Right lung (tissue), 10 donors: ENCODE measurements at places on chromosomes 16 and 17.

DNA sequence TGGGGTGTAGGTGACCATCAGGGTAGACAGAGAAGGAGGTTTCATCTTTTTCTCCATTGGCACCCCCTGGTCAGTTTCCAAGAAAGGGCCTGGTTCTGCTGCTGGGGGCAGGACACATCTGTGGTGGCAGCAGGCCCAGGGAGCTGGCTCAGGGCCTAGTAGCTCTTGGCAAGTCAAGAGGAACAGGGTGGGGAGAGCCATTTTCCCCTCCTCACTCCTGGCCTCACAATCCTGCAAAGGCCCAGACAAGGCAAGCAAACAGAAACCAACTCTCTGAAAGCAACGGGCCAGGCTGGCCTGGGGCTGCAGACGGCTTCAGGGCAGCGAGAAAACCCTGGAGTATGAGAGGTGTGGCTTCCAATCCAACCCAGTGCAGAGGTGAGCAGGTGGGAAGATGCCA is 192.9 kb upstream of the DYNLRB2 start:
- DNase-seq, result peak; percentile 58

DNA sequence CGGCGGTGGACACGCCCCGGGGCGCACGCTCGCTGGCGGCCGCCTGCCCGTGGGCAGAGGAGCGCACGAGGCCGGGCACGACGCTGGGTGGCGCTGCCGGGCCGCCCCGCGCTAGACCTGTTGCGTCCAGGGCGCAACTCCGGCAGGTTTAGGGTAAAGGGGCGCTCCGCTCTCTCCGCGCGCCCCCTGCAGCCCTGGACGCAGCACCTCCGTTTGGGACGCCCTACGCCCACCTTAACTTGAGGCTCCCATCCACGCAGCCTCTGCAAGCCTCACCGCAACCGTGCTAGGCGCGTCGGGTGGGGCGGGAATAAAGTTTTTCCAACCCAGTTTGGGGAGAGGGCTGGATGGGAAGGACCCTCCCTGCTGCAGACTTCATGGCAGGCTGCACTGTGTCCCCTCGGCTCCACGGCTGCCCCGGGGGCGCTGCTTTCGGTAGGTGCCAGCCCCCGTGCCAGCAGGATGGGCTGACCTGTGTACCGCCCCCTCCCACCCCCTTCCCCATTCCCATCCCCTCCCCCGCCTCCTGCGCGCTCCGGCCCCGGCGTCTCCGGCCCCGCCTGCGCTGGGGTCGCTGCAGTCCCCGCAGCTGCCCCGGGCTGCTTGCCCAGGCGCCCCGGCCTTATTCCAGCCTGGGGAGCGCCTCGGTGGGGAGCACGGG is at the start of gene SYT17:
SYT17 (plus strand) TSS at position 531 of the 661 bp plus-strand sequence. CDS start 407 bp downstream, outside the sequence.
- DNase-seq, result peak; percentile 70

DNA sequence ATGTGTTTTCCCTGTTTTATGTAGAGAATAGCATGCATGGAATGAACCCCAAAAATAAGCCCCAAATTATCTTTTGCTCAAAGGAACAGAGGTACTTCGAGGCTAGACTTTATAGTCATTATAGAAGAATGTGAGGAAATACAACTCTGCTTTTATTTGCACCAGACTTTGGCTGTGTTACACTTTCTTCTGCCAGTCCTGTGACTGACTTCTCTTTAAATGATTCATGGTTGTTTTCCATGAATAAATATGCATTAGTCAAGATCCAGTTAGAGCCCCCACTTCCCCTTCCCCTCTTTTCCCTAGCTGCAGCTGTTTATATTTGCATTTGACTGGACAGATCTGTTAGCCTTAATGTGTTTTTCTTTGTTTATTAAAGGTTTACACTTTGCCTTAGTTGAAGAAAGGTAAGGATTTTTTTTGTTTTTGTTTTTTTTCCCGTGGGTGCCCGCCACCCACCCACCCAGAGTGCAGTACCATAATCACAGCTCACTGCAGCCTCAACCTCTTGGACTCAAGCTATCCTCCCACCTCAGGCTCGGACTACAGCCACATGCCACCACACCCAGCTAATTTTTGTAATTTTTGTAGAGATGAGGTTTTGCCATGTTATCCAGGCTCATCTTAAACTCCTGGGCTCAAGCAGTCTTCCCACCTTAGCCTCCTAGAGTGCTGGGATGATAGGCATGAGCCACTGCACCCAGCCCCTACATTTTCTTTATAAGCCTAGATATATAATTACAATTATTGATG is 152.6 kb downstream of the CYB561 start:
- no peak for DNase-seq

DNA sequence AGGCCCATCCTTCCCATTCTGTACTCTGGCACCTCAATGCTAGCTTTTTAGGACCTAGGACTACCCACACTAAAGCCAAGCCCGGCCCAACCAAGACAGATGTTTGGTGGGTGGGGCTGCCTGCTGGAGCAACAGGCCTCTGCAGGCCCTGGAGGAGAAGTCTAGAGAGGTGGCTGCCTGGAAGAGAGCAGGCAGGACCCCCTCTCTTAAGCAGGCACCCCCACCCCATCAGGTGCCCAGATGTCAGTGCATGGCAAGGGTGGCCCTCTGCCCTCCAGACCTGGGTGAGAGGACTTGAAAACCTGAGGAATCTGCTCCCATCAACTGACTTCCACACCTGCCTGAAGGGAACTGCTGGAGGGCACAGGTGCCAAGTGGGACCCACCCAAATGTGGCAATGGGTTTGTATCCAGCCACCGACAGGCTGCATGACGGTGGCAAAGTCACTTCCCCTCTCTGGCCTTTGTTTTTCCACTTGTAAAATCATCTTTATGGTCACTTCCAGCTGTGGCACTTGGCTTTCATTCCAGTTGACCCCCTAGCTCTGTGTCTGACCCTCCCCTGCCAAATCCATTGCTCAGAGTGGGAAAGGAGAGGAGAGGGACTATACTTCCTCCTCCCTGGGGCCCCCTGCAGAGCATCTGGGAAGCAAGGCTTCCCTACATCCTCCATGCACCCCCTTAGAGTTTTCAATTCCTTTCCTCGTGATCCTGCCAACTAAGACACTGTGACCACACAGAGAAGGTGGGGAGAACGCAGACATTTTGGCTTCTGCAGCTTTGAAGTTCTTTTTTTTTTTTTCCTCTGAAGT is 1.7 kb upstream of the STAT5A start:
- DNase-seq, result no peak

DNA sequence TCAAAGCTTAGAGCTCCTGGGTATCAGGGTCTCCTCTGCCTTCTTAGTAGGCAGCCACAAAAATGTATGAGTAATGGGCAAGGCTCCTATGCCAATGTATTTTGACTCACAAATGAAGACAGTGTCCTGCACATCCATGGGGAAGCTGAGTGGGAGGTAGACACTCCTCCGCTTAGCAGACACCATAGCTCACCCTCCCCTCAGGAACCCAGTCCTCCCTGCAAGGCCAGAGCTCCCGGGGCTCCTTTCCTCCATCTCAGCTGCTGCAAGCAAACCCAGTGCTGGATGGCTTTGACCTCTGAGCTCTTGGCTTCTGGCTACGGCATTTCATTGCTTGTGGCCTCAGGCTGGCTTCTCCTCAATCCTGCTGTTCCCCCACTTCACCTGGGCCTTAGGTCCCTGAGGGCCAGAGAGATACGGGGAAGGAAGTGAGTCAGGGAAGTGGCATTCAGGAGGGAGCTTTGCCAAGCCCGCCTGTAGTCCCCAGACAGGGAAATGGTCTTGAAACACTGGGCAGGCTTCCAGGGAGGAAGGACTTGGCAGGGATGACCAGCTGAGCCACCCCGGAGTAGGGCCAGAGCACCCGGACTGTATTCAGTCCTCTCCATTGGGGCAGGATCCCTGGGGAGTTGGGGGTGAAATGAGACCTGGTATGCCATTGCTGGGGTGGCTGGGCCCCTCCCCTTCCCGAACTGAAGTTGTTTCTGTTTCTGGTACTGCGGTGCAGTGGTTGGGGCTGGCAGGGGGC is 4.5 kb downstream of the ABCC3 start:
- DNase-seq, result peak; percentile 89

GRCh38 chr17:50388728-50389127 is 8.6 kb downstream of the LRRC59 start:
- no peak for DNase-seq

DNA sequence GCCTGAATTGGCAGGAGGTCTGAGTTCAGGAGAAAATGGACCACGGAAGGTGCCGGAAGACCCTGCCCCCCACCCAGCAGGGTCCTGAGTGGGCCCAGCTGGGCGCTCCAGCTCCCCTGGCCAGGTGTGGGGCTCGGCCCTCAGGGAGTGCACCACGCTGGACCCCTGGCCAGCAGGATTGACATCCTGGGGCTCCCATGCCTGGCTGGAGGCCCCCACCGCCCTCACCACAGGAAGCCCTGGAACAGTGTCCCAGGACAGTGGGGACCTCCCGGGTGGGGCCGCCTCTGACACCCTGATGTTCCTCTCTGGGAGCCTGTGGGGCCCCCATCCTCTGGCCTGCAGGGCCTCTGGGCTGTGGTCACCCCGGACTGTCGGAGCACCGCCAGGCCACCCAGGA is 28.1 kb upstream of the CACNA1H start:
- DNase-seq, result no peak

DNA sequence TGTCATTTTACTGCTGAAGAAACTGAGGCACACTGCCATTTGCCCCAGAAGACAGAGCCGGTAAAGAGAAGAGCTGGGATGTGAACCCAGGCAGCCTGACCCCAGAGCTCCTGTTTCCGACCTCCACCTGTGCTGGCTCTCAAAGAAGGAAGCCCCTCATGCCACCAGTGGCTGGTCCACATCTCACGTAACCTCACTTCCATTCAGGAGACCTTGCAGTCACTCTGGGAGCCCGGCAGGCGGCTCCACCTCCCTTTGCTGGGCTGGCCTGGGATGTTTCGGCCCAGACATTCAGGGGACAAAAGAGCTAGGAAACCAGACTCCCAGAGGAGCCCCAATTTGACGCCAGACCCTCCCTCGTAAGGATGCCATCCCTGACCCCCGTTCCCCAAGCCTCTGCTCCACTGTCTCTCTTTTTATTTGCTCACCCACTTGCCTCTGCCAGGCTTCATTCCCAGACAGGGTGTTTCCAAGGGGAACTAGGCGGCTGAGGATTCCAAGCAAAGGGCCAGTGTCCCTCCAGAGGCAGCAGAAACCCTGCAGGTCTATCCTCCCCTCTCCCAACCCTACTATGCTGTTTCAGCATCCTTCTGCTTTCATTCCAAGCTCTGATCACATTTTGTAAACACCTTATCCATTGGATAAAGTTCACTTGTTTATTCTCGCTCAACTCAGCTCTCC is 2.8 kb downstream of the TAF1C start:
- no peak for DNase-seq

GRCh38 chr17:21058098-21058893 is 15.5 kb upstream of the USP22 start:
- DNase-seq, result no peak

DNA sequence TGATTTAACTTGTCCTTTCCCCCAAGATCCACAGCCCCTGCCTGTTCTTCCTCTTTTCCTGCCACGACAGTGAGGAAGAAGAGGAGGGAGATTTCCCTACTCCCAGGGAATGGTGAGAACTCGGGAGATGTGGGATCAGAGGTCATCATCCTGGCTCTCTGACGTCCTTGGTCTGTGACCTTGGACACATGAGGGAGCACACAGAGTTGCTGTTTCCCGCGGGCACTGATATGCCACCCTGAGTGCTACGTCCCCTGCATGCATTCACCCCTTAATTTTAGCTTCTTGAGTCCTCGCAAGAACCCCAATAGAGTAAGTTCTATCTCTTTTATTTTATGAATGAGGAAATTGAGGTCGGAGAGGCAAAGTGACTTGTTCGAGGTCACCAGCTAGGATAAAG is 85.4 kb downstream of the BMERB1 start:
- DNase-seq, result no peak

GRCh38 chr17:78013683-78014467 is 55.4 kb downstream of the TNRC6C start:
- peak; percentile 80 for DNase-seq

DNA sequence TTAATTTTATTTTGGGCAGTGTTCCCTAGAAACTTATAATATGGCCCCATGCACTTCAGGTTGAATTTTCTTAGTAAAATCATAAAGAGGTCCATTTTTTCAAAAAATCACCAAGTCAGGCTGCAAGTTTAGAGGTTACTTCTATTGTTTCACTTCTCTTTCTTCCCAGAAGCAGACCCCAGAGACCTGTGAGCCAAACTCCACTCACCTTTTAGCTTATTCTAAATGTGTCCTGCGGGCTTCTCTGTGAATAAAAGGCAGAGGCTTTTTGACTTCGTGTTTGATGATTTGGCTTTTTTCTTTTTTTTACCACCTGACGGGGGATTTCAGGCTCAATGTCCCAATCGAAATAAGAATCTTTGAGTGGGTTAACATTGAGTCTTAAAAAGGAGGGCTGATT is 7.4 kb downstream of the PRKCB start:
- no peak for DNase-seq

GRCh38 chr16:64580558-64580957 is 541.3 kb downstream of the CDH11 start:
- DNase-seq, result no peak

DNA sequence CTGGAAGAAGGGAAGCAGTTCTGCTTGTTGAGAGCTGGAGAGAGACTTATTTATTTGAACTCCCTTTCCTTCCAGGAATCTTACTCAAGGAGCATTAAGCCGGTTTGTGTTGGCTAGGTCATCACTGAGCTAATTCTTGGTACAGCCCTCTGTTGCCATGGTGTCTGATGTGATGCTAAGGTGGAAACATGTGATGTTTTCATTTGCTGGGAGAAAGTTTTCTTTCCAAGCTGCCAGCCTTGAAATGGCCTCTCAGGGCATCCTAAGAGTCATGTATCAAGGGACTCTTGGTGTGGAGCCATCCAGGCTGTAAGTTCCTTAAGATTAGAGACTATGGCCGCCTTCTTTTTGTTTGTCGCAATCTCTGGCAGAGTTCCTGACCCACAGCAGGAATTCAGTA is 4.2 kb downstream of the PSKH1 start:
- no peak for DNase-seq

- no peak for DNase-seq
Measured at GRCh38 chr17:71631483-71631882, 489.3 kb upstream of the SOX9 start.

DNA sequence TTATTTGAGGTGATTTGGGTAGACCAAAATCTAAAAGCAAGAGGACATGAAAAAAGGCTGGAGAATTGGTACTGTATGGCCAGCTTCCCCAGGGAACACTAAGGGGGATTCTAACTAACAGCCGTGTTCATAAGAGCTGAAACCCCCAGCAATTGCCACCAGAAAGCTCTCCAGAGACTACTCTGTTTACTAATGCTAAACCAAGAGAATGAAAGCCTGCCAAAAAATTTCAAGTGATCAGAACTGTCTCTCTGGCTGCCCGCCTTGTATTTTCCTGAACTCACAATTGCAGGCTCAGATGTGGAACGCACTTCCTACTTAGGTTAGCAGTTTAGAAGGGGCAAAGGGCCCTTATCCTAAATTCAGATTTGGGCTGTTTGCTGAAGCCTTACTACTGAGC is 24.1 kb downstream of the MYH10 start:
- DNase-seq, result peak; percentile 60

DNA sequence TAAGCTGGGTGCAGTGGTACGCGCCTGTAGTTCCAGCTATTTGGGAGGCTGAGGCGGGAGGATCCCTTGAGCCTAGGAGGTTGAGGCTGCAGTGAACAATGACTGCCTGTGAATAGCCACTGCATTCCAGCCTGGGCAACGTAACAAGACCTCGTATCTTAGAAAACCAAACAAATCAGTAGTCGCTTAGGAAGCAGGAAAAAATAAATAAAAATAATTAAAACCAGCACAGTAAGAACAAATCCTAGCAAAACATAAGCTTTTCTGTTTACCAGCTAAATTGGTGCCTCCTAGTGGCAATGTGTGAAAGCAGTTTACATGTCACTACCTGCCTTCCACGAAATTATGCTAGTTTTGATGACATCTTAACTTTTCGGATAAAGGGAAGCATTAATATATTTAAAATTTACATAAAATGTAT is 1.3 kb downstream of the ARMC5 start:
- DNase-seq, result no peak

GRCh38 chr16:12339686-12340085 is 363.2 kb downstream of the SNX29 start:
- DNase-seq, result no peak

- no peak for DNase-seq
Measured at GRCh38 chr17:52294301-52294700, 135.8 kb upstream of the CA10 start.
